ENCODE measurements at places on chromosomes 1 and 21.

DNA sequence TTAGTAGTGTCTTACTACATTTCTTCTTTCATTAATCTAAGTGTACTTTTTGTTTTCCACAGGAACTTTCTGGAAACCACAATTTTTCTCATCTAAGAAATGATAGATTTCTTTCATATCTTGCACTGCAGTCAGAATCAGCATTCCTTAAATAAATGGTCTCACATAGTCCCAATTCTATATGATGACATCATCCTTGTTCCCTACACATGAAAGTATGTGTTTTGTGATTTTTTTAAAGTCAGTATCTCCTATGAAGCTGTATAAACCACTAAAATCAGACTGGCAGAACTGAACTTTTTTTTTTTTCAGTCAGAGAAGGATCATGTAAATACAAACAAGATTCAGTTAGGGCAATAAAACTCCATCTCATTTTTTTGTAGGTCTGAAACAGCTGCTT, 742.6 kb upstream of the CXADR start:
- peak; percentile 37 for DNase-seq

DNA sequence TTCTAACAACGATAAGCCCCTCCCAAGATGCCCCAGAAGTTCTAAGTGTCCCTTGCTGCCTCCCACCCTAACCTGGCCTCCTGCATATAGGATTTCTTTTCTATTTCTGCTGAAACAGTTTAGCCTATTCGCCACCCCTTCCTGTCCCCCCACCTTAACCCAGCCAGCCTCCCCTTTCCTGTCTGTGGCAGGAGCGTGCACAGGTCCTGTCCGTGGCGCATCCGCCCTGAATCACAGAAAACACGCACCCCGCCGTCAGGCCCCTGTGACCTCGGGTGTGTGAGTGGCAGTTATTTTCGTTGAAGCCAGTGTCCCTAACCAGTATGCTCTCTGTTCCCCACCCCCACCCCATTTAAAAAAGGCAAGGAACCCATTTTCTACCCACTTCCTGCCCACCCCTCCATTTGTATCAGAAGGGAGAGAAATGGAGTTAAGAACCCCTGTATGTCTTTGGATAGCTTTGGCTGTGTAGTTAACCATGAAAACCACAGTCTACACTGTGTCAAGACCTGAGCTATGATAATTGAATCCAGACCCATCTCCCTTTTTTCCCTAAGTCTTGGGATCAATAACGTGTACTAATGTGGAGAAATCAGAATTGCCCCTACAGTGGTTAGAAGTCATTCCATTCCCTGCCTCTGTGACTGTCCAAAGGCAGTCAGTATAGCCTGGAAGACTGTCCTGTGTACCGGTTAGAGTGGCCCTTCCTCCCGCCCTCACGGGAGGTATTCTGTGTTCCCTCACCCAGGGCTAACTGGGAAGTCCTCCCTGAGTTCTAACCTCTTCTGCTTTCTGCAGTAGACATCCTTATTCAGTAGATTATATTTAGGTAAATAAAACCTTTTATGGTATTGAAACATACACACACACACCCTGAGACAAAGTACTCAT, 1.8 kb downstream of the PLEKHO1 start:
- no peak for DNase-seq

DNA sequence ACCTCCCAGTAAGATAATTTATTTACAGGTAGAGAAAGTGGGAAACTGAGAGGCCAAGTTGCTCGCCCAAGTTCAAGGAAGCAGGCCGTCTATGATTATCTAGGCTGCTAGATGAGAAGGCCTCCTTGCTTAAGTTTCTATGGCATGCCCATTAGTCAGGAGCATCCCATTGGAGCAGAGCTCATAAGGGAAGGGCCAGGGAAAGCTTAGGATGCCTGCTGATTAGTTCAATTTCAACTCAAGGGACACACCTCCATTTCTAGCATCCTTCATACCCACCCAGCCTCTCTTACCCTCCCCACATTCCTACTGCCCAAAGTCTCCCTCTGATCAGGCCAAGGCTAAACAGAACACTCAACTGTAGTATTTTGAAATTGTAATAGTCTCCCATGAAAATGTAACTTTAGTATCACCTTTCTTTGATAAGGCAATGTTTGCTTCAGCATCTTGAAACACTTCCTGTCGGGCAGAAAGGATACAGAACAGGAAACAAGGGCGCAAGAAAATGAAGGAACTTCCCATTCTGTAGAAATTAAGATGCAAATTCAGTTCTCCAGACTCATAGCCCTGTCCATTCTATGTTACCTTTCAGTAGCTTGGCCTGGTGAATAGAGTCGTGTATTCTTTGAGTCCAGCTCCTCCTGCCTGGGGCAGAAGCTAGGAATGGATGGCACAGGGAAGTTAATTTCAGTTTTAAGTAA, 46.3 kb upstream of the TARBP1 start:
- no peak for DNase-seq

DNA sequence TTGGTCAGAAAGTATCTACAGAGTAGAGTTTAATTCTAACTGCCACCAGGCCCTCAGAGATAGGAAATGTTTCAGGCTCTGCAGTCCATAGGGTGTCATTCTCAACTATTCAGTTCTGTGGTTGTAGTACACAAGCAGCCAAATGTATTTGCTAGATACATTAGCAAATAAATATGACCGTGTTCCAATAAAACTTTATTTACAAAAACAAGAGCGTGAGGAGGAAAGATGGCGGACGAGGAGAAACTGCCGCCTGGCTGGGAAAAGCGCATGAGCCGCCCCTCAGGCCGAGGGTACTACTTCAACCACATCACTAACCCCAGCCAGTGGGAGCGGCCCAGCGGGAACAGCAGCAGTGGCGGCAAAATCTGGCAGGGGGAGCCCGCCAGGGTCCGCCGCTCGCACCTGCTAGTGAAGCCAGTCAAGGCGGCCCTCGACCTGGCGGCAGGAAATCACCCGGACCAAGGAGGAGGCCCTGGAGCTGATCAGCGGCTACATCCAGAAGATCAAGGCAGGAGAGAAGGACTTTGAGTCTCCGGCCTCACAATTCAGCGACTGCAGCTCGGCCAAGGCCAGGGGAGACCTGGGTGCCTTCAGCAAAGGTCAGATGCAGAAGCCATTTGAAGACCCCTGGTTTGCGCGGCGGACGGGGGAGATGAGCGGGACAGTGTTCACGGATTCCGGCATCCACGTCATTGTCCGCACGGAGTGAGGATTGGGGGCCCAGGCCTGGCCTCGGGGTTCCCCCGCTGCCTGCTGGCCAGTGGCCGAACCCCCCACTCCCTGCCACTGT, 286.1 kb downstream of the LRRC40 start:
- DNase-seq: no peak

GRCh38 chr1:37605806-37606474, 10.2 kb upstream of the GNL2 start:
- DNase-seq: no peak

DNA sequence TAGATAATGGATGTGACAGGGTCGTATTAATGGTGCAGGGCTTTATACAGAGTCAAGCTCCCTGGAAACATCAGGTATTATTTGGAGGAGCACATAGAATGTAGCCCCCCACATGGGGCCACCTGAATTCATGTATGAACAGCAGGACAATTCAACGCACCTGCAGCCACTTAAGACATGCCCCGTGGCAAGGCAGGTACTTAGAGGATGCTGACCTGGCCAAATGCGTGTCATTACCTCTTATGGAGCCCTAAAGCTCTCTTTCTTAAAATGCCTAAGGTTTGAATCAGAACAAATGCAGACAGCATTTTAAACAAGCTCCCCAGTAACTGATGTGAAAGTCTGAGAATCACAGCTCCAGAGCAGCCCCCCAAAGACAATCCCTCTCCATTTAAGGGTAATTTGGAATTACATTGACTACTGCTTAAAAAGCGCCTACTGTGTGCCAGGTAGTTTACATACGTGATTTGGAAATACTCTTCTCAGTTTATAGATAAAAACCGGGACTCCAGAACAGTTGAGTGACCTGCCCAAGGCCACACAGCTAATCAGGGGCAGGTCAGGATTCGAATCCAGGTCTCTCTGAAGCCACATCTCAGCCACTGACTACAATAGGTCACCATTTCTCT, 71.0 kb upstream of the KLHDC7A start:
- no peak for DNase-seq

- no peak for DNase-seq
These were observed 249.4 kb upstream of the B3GALT2 start for GRCh38 chr1:193435781-193436180.

DNA sequence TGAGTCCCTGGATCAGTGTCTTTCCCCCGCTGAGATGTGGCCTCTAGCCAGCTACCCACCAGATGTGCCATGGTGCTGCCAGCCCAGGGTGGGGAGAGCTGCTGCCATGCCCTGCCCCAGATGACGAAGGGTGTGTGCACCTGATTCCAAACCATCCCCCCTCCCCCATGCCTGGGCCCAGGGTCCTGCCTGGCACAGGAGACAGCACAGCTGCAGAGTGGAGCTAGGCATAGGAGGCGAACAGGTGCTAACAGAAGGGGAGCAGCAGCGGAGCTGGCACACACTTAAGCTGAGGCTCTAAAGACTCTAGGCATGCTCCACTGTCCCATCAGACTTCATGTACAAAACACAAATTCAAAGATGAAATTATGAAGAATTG, 9.0 kb upstream of the LDLRAP1 start:
- no peak for DNase-seq

DNA sequence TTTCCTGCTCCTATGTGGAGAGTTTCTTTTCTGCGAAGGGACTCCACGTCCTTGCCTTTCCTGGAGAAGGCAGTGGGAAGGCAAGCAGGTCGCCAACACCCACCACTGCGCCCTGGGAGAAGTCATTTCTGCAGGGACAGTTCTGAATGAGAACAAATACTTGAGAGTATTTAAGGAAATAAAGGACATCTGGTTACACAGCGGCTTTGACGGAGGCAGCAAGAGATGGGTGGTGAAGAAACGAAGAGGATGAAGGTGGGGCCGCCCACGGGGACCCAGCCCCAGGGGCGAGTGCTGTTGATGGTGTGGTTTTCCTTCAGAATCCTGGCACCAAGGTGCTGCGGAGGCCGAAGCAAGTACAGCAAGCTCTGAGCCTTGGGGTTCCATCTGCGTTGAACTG, 75.5 kb downstream of the PSMG1 start:
- DNase-seq: no peak

DNA sequence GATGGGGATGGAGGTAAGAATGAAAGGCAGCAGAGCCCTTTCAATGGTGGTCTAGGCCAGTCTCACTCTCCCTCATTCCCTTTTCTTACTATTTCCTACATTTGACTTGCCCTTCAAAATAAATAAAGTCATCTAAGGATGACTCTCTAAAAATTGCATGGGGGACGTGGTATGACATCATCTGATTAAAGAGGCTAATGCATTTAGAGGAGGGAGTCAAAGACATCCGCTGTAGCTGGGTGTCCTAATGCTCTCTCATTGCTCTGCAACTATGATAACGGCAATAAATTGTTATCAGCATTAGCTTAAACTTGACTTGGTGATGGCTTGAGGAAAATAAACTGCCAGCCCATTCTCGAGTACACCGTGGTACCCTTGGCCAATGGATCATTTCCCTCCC, 225.6 kb upstream of the PBX1 start:
- DNase-seq: no peak

- peak; percentile 91 for DNase-seq
These were observed 152.2 kb downstream of the CLEC20A start for GRCh38 chr1:178344513-178345091.

DNA sequence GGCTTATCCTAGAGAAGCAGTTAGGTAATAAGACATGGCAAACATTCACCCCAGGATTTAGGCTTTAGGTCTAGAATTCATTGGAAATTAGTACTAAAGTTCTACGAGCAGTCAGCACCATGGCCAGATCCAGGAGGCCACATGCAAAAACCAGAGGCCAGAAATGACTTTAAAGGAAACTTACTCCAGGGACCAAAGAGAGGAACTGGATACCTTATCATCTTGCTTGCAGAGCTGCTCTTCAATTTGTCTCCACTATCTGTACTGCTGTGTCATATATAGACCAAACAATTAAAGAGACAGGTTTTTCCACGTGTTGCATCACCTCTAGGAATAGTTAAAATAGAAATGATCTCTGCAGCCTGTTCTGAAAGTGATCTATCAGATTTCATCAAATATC, 127.8 kb downstream of the LMX1A start:
- no peak for DNase-seq

GRCh38 chr1:14862114-14862771, 263.8 kb downstream of the KAZN start:
- no peak for DNase-seq

DNA sequence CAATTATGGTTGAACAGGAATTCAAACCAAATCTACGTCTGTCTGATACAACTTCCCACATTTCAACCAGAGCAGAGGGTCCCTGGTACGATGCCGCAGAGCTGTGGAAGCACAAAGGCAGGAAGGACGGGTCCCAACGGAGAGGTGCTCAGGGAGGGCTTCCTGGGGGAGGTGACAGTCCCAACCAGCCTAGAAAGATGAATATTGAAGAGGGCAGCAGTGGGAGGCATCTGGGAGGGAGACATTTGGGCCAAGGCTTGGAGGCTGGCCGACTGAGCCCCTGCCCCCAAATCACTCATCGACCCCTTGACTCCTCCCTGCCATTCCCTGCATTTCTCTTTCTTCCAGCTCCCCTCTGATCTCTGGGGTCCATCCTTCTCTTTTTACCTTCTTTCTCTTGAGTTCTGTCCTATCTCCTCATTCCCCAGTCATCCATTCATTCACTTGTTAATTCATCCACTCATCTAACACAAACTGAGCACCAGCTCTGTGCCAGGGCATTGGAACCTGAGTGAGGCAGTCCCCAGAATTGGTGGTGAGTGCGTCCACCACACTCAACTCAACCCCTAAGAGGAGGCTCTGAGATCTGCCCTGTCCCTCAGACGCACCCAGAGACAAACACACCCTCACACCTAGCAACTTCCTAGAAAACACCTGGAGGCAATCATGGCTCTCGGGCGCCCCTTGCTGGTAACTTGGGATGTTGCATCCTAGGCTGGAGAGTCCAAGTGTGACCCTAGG, 13.2 kb upstream of the CELA3B start:
- peak; percentile 16 for DNase-seq

GRCh38 chr1:24970926-24971875, 41.1 kb upstream of the RUNX3 start:
- DNase-seq: peak; percentile 42

DNA sequence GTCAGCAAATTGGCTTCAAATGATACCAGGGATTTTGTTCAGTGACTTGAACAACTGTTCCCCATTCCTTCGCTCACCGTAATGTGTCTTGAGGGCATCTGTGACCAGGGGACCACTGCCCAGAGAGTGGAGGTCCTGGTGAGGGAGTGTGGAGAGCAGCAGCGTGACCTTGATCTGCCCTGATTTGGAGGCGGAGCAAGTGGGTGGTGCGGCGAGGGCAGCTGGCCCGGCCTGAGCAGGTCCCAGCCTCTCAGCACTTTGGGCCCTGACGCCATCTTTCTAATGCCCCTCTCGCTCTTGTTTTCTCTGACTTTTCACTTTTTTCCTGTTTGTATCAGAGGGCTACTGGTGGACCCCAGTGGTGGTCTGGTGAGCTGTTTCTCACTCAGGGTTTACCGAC, 31.1 kb downstream of the DIP2A start:
- no peak for DNase-seq

- DNase-seq: no peak
These were observed 24.6 kb upstream of the KIF1B start for GRCh38 chr1:10185759-10186158.

GRCh38 chr1:67804710-67805109, 28.6 kb downstream of the GNG12 start:
- no peak for DNase-seq

GRCh38 chr1:56142301-56142700, 437.1 kb downstream of the PLPP3 start:
- no peak for DNase-seq

GRCh38 chr21:41956926-41957729, 3.3 kb upstream of the C2CD2 start:
- peak; percentile 79 for DNase-seq

GRCh38 chr1:92291372-92291999, 7.3 kb downstream of the GLMN start:
- peak; percentile 42 for DNase-seq

GRCh38 chr1:68028566-68028965, 21.9 kb downstream of the DIRAS3 start:
- no peak for DNase-seq

Measured in astrocyte (in vitro differentiated cells and primary cell).